ENCODE measurements at places on chromosomes 6 and 20.

DNA sequence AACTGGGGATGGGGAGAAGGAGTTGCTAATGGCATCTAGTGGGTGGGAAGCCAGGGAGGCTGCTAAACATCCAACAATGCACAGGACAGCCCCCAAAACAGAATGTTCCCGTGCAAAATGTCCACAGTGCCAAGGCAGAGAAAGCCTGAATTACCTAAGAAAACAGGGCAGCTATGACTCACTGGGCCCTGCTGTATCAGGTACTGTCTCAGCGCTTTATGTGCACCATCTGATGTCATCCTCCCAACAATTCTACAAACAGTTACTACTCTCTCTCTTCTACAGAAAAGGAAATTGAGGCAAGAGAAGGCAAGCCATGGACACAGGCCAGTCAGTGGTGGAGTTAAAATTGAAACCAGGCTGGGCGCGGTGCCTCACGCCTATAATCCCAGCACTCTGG lies 3.1 kb downstream of the YTHDF1 start:
- DNase-seq: no peak

GRCh38 chr6:139184047-139184446 lies 49.2 kb downstream of the HECA start:
- DNase-seq: no peak

GRCh38 chr20:58449681-58450221 lies 60.7 kb downstream of the VAPB start:
- DNase-seq: no peak

GRCh38 chr6:128600397-128600951 lies 80.1 kb upstream of the PTPRK start:
- no peak for DNase-seq

DNA sequence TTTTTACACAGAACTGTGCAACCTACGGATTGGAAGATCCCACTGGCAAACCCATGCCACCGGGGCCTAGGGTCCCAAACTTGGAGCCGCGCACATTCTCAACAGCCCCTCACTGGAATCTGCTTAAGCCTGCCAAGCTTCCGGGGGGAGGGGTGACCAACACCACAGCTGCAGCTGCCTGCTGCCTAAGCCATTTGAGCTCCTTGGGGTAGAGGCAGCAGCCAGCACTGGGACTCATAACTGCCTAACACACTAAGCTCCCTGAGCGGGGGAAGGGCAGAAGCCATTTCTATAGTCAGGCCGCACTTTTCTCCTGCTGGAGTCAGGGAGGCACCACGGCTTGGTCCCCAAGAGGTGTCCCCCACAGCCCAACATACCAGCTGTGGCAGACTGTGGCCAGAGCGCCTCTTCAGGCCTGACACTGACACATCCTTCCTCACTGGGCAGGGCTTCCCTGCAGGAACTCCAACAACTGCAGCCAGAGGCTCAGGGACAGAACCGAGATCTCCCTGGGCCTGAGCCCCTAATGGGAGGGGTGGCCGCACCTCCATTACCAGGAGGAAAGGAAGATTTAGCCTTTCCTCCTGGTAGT lies 270.3 kb upstream of the ECI2 start:
- no peak for DNase-seq

DNA sequence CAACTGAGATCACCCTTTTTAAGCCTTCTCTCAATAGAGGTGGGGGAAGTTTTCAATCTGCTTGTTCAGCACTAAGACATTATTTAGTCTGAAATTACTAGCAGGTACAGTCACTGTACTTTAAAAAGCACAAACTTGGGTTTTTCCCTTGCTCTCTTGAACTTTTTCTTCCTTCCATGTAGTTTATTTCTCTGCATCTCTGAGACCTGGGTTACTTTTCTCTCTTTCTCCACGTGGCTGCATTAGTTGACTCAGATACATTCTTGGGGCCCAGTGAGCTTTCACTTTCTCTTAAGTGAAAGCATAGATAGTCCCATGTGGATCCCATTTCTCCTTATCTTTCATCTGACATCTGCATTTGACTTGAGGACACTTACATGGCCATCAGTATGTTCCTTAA lies 433.9 kb upstream of the MAP3K7 start:
- no peak for DNase-seq

GRCh38 chr6:39369987-39370386 lies 47.5 kb upstream of the KCNK16 start:
- no peak for DNase-seq

DNA sequence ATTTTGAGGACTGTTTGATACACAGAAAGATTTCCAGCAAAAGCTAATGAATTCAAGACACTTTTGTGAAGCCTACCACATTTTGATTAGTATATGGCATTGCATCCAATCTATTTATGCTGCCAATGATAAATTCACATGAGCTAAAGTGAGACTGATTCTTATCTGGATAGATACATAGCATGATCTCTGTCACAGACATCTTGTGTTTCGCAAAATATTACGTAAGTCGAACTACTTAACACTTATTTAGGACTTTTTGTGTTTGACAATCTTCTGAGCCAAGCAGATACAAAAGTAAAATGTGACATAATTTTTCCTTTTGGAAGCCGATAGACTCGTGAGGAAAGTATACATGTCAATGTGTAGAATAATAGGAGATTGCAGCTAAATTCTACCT lies 251.6 kb downstream of the HACE1 start:
- no peak for DNase-seq

- no peak for DNase-seq
Measured at GRCh38 chr6:154245506-154245905, 111.1 kb downstream of the IPCEF1 start.

All from HepG2 (cell line).